Activated CD4-positive, CD25-positive, alpha-beta regulatory T cell treated with anti-CD3 and anti-CD28 coated beads, Interleukin-2, amount 50 U/mL, for 24 hours (primary cell): ENCODE measurements at places on chromosomes 7 and 10.

GRCh38 chr7:101705331-101705730 is 76.2 kb upstream of the MYL10 start:
- no peak for ATAC-seq

DNA sequence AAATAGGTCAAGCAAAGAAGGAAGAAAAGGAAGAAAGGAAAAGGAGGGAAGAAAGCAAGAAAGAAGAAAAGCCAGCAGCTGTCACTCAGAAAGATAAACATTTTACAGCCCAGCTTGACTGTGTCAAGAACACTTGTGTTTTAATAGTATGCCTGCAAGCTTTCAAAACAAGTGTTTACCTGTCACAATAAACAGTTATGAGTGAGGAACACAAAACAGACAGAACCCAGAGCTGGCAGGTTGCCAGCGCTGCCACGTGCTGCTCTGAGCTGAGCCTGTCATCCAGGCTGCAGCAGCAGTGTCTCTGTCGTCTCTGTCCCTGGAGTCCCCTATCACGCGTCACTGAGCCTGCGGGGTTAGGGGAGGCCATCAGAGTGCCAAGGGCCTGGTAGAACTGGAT is 827.6 kb upstream of the AUTS2 start:
- ATAC-seq = no peak

- ATAC-seq = no peak
Observed at GRCh38 chr10:79239924-79240581, 107.2 kb upstream of the PPIF start.

DNA sequence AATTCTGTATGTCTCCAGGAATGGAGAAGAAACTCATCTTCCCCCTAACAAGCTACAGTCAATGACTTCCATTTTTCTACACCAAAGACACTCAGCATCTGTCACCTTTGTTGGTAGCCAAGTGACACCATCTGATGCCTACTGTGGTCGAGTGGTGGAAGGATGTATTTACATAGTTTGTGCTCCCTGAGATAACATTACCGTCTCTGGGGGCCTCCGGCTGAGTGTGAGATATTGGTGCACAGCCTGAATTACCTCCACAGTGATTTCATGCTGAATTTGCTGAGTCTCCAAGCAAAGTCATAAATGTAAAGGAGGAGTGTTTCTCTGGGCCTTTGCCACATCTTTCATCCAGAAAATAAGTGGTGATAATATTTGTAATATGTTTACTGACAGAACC is 114.0 kb downstream of the GRID1 start:
- no peak for ATAC-seq

GRCh38 chr10:52558090-52558489 is 214.5 kb downstream of the MBL2 start:
- ATAC-seq = no peak

- no peak for ATAC-seq
Observed at GRCh38 chr7:105454095-105454747, 65.5 kb upstream of the SRPK2 start.
